Activated CD8-positive, alpha-beta memory T cell treated with anti-CD3 and anti-CD28 coated beads, Interleukin-2, amount 50 U/mL, for 4 hours (primary cell): ENCODE measurements at places on chromosomes 11 and 22.

- DNase-seq: no peak
Observed at GRCh38 chr11:19426756-19427403, 186.1 kb upstream of the E2F8 start.

GRCh38 chr11:92744929-92745585 is 224.4 kb upstream of the MTNR1B start:
- no peak for DNase-seq

DNA sequence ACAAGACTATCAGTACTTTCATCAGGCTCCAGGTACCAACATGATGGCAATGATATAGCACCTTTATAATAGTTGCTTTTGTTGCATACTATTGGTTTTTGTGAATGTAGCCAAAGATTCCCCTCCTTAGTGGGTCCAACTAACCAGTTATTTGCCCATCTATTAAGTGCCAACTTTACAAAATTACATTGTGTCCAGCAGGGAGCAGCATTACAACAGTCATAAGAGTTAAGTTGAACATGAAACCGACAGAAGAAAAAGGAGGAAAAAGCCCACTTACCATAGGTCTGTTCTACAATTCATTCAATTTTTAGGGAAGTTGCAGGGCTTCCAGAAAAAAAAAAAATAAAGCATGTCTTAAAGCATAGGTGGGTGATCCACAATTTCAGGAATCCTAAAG is 21.6 kb downstream of the IMMP1L start:
- DNase-seq: no peak

DNA sequence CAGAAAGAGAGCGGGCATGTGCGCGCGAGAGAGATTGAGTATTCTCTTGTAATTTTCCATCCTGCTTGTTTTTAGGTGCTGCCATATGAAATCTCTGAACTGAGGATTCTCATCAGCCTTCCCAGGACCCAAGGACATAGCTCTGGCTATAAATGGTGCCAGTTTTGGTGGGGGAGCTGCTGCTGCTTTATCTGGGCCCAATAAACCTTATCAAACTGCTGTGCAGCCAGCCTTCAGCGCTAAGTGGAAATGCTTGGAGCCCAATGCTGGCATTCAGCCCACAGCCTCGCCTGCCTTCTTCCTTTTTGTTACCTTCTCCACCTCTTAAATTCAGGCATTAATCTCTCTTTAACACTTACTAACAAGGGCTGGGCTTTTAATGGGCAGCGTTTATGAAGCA is 2.4 kb upstream of the ZBTB16 start:
- DNase-seq: no peak

DNA sequence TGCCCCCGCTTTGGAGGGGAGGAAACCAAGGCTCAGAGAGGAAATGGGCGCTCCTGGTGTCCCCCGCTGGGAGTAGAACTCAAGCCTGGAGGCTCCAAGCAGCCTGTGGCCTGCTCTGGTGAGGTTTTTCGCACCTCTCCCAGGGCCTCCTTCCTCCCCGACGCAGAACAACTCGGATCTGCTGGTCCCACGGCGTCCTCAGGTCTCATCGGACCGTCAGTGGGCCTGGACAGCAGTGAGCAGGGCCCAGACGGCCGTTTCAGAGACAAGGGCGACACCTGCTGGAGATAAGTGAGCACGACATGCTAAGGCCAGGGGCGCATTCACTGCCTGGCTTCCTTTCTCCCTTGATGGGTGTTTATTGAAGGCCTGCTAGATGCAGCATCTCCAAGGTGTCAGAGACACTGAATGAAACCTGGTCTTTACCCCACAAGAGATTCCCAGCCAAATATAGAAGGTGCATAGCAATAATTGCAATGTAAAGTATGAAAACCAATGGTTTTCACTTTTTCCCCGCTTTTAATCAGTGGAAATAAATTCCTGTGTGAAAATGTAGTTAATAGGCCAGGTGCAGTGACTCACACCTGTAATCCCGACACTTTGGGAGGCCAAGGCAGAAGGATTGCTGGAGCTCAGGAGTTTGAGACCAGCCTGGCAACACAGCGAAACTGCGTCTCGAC is 26.9 kb upstream of the CD82 start:
- peak; percentile 71 for DNase-seq

DNA sequence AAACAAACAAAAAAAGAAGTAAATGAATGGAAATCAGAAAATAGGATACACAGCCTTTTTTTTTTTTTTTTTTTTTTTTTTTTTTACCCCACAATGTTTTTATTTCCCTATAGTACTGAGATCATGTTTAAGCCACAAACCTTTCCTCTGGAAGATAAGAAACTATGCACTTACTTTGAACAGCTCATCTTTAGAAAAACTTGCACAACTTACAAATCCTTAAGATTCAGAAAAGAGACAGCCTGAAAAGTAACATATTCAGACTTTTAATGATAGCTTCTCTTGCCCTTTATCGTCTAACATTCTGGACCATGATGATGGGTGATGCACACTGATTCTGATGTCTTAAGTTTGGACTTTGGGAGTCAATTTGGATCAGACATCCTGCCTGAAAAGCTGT is 80.3 kb downstream of the TNRC6B start:
- DNase-seq: no peak

DNA sequence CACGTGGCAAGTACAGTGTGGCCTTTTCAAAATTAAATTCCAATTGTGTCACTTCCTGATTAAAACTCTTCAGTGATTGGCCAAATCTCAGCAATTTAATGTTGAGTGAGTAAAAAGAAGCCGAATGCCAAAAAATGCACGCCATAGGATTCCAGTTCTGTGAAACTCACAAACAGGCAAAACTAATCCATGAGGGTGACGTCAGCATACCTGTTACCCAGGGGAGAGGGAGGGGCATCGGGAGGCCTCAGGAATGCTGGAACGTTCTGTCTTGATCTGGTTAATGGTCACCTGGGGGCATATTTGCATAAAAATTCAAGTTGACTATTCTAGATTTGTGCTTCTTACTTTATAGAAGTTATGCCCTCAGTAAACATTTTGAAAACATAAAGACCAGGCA is 39.9 kb upstream of the RAB1B start:
- no peak for DNase-seq
